NCI-H2107 (cell line): ENCODE measurements at places on chromosomes 3 and 15.

- DNase-seq: no peak
Measured at GRCh38 chr3:55541016-55541415, 53.9 kb upstream of the WNT5A start.

DNA sequence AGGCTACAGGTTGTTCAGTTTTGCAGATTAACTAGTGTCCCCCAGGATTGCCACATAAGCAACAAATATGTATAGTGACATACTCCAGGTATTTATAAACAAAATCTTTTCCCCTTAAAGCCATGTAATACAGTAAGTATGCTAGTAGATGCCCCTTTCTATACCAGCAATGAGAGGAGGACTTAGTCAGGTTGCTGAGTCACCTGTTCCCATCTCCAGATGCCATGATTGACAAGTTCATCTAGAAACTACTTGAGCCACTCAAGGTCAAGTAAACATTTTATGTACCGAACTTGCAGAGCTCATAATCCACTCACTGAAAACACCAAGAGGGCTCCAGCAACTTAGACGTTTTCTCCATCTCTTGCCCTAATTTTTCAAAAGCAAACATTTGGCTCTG lies 18.2 kb downstream of the SLC9A9 start:
- DNase-seq: no peak

DNA sequence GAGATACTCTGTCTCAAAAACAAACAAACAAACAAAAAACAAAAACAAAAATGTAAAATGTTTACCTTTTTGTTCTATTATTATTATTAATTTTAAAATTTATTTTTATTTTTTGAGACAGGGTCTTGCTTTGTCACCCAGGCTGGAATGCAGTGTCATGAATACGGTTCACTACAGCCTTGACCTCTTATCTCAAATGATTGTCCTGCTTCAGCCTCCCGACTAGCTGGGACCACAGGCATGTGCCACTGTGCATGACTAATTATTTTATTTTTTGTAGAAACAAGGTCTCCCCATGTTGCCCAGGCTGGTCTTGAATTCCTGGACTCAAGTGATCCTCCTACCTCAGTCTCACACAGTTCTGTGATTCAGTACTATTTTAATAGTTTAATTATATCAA lies 5.7 kb upstream of the SLC25A26 start:
- DNase-seq: no peak

- DNase-seq: no peak
Measured at GRCh38 chr15:80183306-80183705, 30.5 kb downstream of the FAH start.

GRCh38 chr3:49279376-49279775 lies 2.3 kb upstream of the C3orf62 start:
- DNase-seq: no peak

- no peak for DNase-seq
Measured at GRCh38 chr15:80444680-80445251, 40.6 kb downstream of the ARNT2 start.

DNA sequence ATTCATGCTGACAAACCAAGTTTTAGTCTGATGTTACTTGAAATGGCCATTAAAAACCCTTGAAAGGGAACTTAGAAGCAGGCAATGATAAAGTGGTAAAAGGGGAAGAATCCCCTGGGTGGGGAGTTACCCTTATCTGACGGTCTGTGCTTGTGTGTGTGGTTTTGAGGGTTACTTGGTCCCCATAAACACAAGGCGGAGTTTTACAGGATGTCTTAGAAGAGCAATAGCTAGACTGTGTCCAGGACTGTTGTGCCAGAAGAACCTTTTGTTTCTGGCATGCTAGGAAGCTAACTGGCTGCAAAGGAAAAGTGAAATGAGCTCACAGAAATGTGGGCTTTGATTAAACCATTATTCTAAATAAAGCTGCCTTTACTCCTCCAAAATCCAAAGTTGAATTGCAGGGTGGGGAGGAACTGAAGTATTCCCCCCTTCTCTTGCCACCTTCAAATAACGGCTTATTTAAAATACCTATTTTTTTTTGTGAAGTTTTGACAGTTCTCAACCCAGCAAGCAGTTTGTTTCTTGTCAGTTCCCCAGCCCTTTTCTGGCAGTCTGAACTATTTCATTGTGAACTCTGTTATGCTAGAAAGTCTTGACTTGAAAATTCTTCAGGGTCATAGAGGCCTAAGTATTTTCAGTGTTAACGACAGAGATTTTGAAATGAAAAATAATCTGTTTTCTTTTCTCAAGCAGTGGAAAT lies 443.5 kb downstream of the OTOL1 start:
- DNase-seq: no peak

GRCh38 chr3:12107071-12107713 lies 51.5 kb downstream of the TIMP4 start:
- no peak for DNase-seq

GRCh38 chr15:64493641-64494040 lies 33.3 kb downstream of the ZNF609 start:
- no peak for DNase-seq

GRCh38 chr3:56055546-56055945 lies 412.7 kb downstream of the ERC2 start:
- DNase-seq: no peak

DNA sequence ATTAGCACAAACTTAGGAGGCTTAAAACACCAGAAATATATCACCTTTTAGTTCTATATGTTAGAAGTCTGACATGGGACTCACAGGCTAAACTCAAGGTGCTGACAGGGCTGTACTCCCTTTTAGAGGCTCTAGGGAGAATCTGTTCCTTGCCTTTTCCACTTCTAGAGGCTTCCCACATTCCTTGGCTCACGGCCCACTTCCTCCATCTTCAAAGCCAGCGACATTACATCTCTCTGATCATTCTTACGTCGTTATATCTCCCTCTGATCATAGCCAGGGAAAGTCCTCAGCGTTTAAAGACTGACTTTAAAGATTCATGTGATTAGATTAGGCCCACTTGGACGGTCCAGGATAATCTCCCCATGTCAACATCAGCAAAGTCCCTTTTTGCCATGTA lies 166.3 kb downstream of the GREM1 start:
- DNase-seq: no peak

GRCh38 chr15:40065166-40065565 lies 26.2 kb upstream of the SRP14 start:
- no peak for DNase-seq

DNA sequence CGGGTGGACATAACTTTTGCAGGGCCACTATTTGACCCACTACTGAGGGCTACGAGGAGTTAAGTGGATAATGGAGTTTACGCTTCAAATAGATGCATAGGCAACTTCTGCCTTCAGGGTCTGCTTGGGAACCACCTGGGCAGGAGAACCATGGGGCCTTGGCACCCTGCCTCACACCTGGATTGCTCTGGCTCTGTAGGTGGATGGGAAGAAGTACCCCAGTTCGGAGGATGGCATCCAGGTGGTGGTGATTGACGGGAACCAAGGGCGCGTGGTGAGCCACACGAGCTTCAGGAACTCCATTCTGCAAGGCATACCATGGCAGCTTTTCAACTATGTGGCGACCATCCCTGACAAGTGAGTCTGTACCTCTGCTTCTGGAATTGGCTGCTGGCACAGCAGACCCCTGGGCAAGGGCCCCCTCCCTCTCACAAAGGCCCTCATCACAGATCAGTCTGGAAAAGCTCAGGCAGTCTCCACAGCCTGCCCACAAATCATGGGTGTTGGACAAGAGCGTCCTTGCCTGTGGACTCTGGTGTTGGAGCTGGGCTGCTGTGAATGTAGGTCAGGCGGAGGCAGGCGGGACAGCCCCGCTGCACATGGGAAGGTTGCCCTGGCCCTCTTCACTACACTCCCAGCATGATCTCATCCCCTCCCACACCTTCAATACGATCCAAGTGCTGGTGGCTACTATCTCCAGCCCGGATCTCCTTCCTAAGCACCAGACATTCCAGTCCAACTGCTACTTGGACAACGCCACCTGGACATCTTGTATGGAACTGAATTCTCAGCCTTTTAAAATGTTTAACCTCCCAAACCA lies 46.7 kb downstream of the MESD start:
- DNase-seq: no peak

GRCh38 chr15:34620814-34621213 lies 37.4 kb upstream of the GOLGA8B start:
- DNase-seq: no peak

DNA sequence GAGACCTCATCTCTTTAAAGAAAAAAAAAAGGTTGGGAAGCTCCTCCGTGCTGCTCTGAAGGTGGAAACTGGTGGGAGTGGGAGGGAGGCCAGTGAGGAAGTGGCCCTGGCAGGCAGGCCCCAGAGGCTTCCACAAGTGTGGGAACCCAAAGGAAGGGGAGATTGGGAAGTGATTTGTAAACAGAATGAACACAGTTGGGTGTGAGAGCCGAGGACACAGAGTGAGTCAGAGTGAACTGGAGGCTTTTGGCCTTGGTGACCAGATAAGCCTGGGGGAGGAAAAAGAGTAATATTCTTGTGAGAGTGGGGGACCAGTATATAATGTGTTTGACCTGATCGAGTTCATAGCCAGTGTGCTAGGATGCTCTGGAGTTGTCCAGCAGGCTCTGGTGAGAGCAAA lies 23.0 kb downstream of the MKRN2 start:
- no peak for DNase-seq

GRCh38 chr15:56980473-56980872 lies 62.0 kb downstream of the TCF12 start:
- DNase-seq: no peak

DNA sequence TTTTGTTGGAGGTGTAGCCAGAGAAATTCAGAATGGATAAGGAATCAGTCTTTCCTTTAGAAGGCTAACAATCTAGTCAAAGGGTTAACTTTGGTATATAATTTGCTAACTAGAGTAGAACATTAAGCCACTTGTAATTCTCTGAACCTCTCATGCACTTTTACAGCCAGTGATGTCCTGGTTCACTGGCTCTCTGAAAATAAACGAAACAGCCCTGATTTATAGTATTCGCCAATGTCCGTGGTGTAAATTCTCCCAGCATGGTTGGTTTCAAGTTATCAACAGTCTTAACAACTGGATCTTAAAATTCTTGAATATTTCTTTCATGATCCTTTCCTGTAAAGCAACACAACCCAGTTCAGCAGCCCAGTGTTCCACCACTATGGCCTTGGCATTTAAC lies 500.4 kb upstream of the CDIN1 start:
- no peak for DNase-seq

- no peak for DNase-seq
Measured at GRCh38 chr3:190767851-190768250, 94.6 kb downstream of the GMNC start.

DNA sequence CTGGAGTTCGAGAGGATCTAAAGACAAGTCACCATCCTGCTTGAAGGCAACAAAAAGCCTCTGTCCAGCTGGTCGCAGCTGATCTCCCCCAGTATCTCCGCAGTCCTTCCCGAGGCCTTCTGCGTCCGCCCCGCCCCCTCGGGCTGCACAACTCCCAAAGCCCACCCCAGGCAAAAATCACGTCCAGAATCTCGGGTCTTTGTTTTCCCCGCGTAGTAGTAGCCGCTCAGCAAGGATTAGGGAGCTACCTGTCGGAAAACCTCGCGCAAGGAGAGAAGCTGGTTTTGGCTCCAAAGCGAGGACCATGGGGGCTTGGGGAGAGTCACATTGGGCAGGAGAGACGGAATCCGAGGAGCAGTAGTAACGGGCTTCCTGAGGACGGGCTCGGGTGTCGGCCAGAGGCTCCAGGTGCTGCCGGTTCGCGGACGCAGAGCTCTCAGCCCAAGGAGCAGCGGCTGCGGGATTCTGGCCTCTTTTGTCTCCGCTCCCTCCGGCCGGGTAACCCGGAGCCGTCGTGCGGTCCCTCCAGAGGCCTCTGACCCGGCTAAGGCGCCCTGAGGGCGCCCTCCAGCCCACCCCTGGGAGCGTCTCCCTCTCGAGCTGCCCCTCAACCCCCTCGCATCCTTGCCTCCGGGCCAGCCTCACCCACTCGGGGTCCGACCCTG lies 401 bp downstream of the ZSCAN29 start:
- no peak for DNase-seq

- DNase-seq: no peak
Measured at GRCh38 chr3:130851277-130851676, 42.6 kb upstream of the ATP2C1 start.
